T47D (cell line): ENCODE measurements at places on chromosomes 2 and 18.

- no peak for DNase-seq
Observed at GRCh38 chr2:25294573-25295462, 46.9 kb downstream of the DNMT3A start.

GRCh38 chr18:63207143-63207790 lies 112.3 kb downstream of the BCL2 start:
- no peak for DNase-seq

GRCh38 chr2:223010641-223011040 lies 41.3 kb upstream of the KCNE4 start:
- DNase-seq, result no peak

DNA sequence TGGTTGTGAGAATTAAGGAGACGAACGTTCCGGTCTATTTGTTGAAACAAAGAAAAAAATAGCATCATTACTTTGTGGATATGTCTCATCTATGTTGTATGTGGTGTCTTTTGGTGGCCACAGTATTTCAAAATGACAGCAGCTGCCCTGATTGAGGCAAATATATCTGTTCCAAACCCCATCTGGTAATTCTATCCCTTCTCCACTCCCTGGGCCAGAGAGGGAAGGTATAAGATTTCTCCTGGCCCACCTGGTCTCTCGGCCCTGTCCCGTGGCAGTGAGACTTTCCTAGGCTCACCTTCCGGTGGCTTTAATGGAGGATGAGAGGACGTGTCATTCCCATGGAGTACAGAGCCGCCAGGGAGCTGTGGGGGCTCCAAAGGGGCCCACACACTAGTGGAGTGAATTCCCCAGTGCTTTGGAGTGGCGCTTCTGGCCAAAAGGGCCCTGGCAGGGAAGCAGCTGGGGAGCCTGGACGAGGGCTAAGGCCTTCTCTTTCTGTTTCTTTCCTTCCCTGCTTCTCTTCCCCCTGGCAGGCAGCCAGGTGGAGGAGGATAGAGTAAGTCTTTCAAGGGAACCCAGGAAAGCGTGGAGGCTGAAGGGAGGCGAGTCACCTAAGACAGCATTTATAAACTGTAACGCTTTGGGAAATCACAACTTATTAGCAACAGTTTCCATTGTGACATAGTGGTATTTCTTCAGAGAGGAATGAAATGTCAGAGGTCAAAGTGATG lies 5.6 kb downstream of the FOSL2 start:
- DNase-seq, result no peak

DNA sequence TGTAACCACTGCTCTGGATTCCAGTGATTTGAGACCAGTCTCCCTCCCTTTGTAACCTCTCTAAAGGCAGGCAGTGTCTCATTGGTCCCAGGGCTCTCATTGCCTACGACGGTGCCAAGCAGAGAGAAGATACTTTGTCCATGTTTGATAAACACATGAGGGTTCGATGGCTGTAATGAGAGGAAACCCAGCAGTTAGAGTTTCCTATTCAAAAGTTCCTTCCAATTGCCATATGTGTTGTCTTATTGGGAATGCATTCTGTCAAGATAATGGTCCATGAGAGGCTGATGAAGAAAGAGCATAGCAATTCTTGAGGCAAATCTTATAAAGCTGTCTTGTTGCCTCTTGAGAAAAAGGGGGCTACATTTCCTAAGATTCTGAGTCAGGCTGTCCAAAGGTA lies 292.5 kb downstream of the LRRTM1 start:
- DNase-seq, result no peak

DNA sequence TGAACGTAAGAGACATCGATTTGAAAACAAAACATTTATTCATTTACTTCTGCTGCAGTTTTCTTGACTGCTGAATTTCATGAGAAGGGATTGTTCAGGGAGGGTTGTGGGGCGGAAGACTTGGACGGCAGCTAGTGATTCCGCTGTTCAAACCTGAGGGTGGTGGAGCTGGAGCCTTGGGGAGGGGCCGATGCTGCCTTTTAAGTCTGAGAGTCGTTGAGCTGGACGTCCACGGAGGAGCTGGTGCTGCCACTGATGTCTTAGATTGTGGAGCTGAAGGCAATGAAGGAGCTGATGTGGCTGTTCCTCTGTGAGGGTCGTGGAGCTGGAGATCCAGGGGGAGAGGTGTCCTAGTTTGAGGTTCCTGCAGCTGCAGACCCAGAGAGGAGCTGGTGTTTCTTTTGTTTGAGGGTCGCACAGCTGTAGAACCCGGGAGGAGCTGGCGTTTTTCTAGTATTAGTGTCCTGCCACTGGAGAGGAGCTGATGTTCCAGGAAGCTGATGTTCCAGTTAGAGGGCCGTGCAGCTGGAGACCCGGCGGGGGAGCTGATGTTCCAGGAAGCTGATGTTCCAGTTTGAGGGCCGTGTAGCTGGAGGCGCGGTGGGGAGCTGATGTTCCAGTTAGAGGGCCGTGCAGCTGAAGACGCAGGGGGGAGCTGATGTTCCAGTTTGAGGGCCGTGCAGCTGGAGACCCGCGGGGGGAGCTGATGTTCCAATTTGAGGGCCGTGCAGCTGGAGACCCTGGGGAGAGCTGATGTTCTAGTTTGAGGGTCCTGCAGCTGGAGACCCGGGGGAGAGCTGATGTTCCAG lies 150.9 kb downstream of the RTP5 start:
- no peak for DNase-seq

- DNase-seq, result no peak
Observed at GRCh38 chr2:20568501-20569463, 82.1 kb downstream of the HS1BP3 start.

- no peak for DNase-seq
Observed at GRCh38 chr2:120604767-120605166, 130.9 kb upstream of the GLI2 start.

DNA sequence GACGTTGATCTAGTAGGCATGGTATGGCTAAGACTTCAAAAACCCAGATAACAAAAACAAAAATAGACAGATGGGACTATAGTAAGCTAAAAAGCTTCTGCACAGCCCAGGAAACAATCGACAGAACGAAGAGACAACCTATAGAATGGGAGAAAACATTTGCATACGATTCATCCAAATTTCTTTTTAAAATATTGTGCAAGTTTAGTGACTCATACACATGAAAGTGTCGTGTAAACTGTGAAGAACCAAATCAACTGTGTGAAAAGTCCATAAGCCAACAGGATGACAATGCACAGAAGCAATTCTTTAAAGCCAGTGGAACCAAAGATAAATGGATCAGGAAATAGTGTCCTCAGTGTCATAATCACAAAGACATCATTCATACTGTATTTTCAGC lies 671.1 kb downstream of the RNF144A start:
- DNase-seq, result no peak
